ENCODE measurements at places on chromosomes 2 and 18.
A peak's percentile ranks its signal among the peaks of the same experiment; 100 is the strongest.

DNA sequence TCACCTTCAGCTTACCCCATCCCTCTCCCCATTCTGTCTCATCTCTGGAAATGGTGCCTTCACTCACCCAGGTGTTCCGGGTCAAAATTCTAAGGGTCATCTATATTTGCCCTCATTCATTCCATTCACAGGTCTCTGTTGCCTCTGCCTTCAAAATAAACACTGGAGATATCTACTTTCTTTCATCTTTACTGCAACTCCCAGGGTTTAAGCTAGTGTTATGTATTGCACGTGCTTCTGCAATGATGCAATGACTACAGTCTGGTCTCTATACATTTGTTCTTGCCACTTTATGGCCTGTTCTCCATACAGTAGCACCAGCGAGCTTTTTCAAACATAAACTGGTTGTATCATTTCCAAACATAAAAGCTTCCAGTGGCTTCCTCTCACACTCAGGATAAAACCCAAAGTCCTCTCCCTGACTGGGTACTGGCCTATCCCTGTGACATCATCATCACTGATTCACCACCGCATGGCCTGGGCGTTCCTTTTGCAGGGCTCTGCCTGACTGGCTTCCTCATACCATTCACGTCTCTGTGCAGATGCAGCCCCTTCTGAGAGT lies 14.3 kb downstream of the DSG2 start:
- DNase-seq: peak; percentile 62

GRCh38 chr2:100272841-100273329 lies 49.4 kb downstream of the LONRF2 start:
- no peak for DNase-seq

DNA sequence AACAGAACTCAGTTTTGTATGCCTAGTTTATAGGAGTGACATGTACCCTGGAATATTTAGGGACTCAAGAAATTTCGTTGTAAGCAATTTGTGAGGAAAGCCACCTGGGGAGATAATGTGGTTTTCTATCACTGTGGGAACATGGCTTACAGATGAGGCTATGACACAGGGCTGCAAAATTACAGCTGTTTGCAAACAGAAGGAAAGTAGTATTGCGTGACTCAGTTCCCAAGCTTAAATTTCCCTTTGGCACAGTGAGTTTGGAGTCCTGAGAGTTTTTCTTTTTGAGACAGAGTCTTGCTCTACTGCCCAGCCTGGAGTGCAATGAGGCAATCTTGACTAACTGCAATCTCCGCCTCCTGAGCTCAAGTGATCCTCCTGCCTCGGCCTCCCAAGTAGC lies 149.8 kb downstream of the MYO5B start:
- DNase-seq: no peak

DNA sequence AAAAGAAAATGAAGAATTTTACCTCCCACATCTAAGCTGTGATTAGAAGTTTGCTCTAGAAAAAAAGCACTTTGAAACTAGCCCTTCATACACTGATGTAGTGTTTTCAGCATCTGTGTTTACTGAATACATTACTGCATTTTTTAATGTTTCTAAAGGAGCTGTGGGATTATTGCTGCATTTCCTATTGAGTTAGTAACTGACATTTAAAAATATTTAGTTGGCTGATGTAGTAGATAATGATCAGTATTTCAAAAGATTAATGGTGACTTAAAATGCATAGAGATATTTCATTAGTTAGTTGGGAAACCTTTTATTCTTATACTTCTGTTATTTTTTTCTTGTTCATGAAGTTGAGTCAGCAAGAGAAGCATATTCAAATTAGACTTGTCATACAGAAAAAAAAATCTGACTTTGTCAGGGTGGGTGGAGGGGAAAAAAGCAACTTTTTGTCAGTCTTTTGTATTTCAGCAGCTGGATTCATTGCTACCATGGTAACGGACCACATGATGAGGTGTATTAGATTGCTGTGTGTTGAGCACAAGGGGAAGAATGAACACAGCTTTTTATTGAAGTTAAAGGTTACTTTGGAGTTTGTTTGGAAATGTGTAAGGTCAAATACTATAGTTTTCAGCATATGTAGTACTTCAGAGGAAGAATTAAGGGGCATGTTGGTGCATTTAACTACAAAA lies at the start of gene DTNA:
Gene DTNA (plus strand): TSS at position 549 of the 692 bp plus-strand sequence. CDS start 45,679 bp downstream, outside the sequence.
- peak; percentile 96 for DNase-seq
